Stimulated activated CD8-positive, alpha-beta memory T cell treated with anti-CD3 and anti-CD28 coated beads, Interleukin-2, amount 100 ng/mL, for 1 hour (primary cell): ENCODE measurements at places on chromosomes 4 and X.

GRCh38 chr4:106893903-106894302 lies 142.2 kb downstream of the DKK2 start:
- DNase-seq = no peak

DNA sequence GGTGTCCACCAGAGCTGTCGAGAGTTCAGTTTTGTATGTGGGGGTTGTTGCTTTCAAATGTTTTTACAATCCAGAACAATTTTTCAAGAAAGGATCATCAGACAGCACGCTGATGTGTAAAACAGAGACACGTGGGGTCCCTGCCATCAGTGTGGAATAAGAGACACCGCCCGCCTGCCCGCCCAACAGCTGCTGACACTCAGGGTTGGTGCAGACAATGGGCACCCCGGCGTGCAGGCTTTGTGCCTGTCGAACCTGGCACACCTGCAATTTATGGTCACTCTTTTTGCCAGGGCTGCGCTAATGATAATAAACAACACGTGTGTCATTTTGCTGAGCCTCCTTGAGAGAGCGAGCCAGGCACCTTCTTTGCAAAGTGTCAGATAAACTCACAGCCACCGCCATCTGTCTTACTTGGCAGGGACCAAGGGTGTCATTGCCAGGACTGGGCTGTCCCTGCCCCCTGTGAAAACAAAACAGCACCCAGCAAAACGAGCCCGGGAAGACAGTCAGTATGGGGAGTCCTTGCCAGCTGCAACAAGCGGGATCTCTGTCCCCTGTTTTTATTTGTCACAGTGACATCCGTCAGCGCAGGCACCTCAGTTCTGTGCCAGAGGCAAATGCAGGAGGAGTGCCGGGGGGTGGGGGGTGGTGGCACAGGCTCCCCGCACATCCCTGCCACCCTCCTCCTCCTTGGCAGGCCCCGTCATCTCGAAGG lies 69.1 kb downstream of the PSAPL1 start:
- no peak for DNase-seq

GRCh38 chrX:121308276-121308805 lies 260.9 kb downstream of the GLUD2 start:
- no peak for DNase-seq

- no peak for DNase-seq
These were observed 86.8 kb downstream of the PPP1R2C start for GRCh38 chrX:42691196-42691595.

DNA sequence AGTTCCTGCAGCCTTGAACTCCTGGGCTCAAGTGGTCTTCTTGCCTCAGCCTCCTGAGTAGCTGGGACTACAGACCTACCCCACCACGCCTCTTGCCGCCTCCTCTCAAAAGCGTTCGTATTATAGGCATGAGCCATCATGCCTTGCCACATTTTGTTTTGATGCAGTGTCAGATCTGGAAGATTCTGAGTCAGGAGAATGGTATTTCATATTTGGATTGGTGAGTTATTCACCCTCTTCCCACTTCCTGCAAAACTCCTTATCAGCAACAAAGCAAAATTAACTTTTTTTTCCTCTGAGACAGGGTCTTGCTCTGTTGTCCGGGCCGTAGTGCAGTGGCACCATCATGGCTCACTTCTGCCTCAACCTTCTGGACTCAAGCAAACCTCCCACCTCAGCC lies 29.6 kb downstream of the REST start:
- no peak for DNase-seq

DNA sequence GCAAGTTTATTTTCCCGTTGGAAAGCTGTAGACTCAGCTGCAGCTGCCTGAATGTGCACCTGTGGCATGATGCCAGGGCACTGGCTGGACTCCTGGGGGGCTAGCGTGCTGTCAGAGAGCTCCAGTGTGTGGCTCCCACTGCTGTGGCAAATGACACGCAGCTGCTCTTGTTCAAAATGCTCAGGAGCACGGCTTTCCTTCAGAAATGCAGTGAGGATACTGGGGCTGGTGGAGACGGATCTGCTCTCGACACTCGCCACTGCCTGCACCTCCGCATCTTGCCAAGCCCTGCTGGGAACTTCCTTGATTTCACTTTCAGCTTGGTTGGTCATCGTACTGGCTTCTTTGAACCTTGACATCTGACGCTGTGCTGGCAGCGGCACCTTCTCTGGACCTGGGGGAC lies 58.7 kb downstream of the GPRIN3 start:
- DNase-seq = no peak

GRCh38 chr4:5710961-5711478 lies at the start of gene EVC:
EVC (plus strand) TSS chr4:5711201; CDS start chr4:5711381, 180 bp downstream.
- no peak for DNase-seq

GRCh38 chr4:112288455-112288854 lies 2.8 kb upstream of the TIFA start:
- no peak for DNase-seq

DNA sequence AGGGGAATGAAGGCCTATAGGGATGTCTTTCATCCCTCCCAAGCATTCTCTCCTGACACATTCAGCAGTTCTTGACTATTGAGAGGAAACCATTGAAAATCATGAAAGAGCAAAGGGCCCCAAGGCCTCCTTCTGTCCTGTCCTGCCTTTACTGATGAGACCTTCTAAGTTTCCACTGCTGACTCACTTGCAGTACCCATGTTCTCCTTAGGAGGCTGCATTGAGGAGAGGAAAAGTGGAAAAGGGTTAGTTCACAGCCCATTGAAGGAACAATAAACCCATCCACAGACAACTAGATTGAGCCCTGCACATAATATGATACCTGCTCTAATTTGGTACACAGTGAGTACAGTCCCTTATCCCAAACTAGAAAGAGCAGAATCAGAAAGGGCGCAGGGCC lies 115.1 kb upstream of the PNPLA4 start:
- DNase-seq = no peak

DNA sequence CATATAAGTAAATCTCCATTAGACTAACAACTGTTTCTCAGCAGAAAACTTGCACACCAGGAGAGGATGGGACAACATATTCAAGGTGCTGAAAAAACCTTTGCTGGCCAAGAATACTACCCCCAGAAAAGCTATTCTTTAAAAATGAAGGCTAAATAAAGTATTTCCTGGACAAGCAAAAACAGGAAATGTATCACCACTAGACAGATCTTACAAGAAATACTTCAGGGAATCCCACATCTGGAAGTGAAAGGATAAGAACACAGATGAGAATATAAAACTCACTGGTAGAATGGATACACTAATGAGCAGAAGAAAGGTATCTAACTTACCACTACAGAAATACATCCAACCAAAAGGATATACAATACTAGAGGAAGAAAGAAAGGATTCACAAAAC lies 27.0 kb upstream of the ADH1C start:
- DNase-seq = no peak

DNA sequence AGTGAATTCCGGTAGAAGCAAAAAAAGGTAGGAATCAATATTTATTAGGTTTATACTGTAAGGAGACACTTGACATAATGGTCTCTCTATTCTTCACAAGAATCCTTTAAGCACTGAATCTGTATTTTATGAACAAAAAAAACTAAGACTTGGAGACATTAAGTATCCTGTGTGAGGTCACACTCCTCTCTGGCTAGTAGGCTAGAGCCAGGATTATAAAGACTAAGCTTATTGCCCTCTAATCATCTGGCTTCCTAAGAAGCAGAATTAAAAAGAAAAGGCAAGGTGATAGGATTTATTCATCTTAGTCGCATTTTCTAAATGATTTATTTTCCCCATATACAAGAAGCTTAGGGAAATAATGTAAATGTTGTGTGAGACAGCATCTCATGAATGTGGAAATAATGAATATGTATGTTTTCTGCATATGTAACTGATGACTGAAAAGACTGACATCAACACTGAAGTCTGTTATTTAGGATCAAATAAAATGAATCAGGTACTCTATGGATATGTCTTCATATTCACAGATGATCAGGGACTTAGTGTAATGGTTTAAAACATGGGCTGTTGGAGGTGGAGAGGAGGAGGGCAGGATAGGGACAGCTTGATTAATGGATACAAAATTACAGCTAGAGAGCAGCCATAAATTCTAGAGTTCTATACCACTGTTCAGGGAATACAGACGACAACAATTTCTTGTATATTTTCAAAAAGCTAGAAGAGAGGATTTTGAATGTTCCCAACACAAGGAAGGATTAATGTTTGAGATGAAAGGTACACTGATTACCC lies 30.4 kb upstream of the PRKG2 start:
- no peak for DNase-seq

- no peak for DNase-seq
These were observed 56.6 kb upstream of the RHOH start for GRCh38 chr4:40140196-40140595.

DNA sequence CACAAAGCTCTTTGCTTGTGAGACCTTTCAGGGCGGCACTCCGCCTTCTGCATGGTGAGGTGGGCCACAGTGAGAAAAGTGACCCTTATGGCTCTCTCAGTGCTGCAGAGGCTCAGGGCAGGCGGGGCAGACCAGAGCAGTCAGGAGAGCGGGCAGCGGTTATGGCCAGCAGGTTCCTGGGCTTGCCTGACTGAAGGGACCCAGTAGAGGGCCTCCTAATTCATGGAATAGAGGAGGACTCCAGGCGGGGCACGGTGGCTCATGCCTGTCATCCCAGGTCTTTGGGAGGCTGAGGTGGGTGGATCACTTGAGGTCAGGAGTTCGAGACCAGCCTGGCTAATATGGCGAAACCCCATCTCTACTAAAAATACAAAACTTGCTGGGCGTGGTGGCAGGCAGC lies 91.4 kb downstream of the CLNK start:
- no peak for DNase-seq

DNA sequence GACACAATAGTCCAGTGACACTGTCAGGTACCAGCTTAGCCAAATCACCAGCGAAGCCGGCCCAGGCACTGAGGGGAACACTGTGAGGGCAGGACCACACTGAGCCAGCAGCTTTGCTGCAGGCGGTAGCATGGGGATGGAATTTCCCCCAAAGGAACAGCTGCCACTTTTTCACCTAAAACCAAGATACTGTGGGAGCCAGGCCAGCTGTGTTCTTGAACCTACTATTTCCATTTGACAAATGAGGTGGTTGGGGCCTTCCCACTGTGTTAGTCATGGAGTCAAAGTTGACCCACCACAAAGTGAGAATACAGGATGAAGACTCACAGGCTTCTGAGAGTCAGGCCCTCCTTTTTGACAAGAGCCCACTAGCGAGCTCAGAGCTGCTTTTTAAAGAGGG lies 70.7 kb upstream of the SH3RF1 start:
- no peak for DNase-seq

DNA sequence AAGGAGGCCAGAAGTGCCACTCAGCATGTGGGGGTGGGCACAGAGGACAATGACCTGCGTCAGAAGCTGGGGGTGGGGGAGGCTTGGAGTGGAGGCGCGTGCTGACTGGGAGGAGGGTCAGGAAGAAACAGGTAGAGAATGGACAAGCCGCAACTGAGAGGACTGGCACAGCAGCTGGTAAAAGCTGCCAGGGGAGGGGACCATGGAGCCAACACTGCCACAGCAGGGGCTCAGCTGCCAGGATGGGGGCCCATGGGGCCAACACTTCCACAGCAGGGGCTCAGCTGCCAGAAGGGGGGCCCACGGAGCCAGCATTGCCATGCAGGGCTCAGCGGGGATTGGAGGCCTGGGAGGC lies 19.1 kb downstream of the RNF212 start:
- DNase-seq = no peak

DNA sequence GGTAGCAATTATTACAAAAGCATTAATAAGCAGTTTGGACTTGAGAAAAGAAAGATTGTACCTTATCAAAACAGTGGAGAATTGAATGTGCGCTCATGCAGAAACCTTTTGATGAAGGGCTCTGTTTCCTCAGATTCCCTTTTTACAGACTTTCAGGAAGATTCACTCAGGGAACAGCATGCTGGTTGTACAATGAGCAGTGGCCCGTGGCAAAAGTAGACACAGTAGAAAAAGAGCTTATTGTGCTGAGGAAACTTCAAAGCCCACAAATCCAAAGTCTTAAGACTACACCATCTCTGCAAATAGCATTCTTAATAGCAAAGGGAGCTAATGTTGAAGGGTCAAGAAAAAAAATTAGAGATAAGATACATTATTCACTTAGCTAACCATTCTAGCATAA lies 858.9 kb downstream of the PDHA2 start:
- DNase-seq = no peak

- no peak for DNase-seq
These were observed at the start of gene KLF8 for GRCh38 chrX:56232221-56233082. KLF8 (plus strand) TSS chrX:56232356; CDS start chrX:56233335, 979 bp downstream.

- peak; percentile 70 for DNase-seq
These were observed at the start of gene ZBTB33 for GRCh38 chrX:120250522-120251271. ZBTB33 (plus strand) TSS chrX:120250812; CDS start chrX:120253416, 2,604 bp downstream.

GRCh38 chr4:183335369-183335940 lies 13.2 kb upstream of the CLDN24 start:
- no peak for DNase-seq

DNA sequence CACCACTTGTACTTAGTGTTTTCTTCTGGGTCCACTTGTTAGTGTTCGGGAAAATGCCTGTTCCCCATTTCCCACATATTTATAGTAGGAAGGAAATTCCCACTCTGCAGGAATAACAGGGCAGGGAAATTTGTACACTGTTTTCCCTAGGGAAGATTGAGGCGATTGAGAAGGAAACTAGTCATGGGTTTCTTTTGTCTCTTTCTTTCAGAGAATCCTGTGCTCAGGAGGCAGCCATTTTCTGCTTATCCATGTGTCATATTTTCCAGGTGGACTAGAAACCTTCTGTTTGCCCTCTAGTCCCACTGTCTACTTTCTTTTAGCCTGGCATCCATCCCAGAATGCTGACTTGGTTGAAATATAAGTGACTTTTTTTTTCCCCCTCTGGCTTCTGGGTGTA lies 299.1 kb upstream of the ANKRD50 start:
- DNase-seq = no peak

DNA sequence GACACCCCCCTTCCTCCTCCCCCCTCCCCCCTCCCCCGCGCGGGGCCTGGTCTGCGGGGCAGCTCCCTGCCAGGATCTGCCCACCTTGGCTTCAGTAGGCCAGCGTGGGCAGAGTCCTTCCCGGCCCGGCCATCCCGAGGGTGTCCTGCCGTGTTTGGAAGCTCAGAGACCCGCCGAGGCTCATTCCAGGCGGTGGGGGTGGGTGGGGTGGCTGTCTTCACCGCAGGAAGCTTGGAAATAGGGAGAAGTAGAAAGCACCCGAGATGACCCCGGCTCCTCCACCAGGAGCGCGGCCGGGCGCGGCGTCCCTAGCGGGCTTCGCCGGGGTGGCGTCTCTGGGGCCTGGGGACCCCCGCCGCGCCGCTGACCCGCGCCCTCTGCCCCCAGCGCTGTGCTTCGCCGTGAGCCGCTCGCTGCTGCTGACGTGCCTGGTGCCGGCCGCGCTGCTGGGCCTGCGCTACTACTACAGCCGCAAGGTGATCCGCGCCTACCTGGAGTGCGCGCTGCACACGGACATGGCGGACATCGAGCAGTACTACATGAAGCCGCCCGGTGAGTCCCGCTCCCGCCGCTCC lies 1.6 kb downstream of the NAT8L start:
- no peak for DNase-seq

DNA sequence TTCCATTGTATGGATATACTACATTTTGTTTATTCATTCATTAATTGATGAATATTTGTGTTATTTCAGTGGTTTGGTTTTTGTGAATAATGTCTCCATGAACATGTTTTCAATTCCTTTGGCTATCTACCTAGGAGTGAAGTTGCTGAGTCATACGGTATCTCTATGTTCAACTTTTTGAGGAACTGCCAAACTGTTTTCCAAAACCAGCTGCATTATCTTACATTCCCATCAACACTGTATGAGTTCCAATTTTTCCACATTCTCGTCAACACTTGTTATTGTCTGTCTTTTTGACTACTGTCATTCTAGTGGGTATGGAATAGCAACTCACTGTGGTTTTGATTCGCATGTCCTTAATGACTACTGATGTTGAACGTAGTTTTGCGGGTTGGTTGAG lies 388.6 kb upstream of the MAGEB2 start:
- no peak for DNase-seq

- DNase-seq = no peak
These were observed 13.5 kb downstream of the PRKX start for GRCh38 chrX:3699821-3700381.

- DNase-seq = no peak
These were observed 62.1 kb downstream of the GPRIN3 start for GRCh38 chr4:89245459-89245858.
